Ammon's horn (tissue), 1 donor: ENCODE measurements at places on chromosomes 7 and 10.
A peak's percentile ranks its signal among the peaks of the same experiment; 100 is the strongest.

GRCh38 chr10:124643330-124644009, 100.7 kb downstream of the FAM53B start:
- no peak for DNase-seq

GRCh38 chr10:95295031-95295755, 4.4 kb upstream of the PDLIM1 start:
- no peak for DNase-seq

DNA sequence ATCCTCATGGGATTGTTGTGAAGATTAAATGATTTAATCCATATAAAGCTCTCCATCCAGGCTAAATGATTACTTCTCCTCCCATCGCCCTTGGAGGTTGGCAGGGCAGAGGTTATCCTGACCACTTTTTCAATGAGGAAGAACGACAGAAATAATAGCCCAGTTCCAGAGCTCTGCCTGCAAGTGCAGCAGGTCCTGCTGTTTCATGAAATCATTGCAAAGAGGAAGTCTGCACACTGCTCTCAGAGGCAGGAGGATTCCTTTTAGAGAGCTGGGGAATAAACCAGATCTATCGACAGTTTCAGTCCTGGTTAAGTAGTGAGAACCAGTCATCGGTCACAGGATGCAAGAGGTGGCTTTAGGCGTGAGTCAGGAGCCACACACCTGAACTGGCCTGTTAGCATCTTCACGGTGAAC, 25.0 kb upstream of the CDH23 start:
- DNase-seq, result peak; percentile 55

- no peak for DNase-seq
These were observed 142.6 kb downstream of the PLXDC2 start for GRCh38 chr10:19958787-19959186.

DNA sequence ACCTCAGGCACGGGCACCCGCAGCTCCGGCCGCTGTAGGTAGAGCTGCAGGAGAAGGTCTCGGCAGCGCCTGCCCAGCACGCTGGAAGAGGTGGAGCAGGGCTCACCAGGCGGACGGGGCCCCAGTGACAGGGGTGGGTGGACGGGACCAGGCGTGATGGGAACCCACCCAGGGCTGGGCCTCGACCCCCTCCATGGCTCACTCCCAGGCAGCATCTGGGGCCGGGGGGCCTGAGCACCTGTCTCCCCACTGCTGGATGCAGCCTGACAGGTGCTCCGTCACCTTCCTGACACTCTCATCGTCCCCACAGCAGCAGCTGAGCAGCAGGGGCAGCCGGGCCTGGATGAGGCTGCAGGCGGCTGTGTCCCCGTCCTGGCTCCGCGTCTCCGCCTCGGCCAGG, 16.7 kb upstream of the MICALL2 start:
- no peak for DNase-seq

GRCh38 chr7:122544463-122544862, 154.5 kb downstream of the RNF133 start:
- peak; percentile 77 for DNase-seq

DNA sequence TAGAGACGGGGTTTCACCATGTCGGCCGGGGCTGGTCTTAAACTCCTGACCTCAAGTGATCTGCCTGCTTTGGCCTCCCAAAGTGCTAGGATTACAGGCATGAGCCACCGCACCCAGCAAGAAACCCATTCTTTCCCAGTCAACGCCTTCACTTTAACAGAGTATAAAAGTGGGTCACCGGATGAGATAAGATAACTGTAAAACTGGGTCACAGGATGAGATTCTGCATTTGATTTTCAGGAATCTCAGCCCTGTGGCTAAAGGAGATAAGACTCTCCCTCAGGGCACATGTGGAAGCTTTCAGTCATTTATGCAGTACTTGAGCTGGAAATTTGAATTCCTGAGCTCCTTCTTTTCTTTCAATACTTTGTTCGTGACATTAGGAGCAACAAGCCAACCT, 70.8 kb downstream of the LRRC17 start:
- no peak for DNase-seq
